ENCODE measurements at places on chromosomes 7 and 10.
A peak's percentile ranks its signal among the peaks of the same experiment; 100 is the strongest.

DNA sequence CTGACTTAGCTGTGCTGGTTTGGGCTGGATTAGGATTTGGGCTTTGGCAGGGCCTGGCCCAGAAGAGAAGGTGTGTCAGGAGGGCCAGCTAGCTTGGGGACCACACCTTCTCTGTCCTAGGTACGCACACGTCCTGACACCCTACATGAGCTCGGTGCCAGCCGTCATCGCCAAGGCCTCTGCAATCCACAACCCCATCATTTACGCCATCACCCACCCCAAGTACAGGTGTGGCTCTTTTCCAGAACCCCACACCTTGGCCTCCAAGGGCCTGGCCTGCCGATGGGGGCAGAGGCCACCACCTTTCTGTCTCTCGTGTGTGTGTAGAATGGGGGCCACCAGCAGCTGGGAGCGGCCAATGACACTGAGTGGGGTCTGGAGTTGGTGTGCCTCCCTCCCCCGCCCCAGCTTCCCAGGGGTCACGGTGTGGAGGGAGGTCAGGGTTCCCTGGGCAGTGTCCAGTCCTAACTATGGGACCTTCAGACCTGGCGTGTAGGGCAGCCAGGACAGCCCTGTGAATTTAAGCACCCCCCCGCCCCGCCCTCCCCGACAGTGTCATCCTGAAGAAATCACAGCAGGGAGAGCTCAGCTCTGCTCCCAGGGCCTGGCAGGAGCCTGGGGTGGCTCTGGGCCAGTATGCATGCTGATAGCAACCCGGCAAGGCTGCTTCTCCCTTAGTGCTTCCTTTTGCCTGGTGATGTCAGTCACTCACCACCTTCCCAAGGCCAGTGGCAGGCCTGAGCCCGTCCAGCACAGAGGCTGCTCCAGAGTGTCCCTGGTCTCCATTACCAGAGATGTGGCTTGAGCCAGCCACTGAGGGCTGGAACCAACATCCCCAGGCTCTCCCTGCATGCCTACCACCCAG, 6.9 kb upstream of the LDB3 start:
- peak; percentile 47 for DNase-seq

DNA sequence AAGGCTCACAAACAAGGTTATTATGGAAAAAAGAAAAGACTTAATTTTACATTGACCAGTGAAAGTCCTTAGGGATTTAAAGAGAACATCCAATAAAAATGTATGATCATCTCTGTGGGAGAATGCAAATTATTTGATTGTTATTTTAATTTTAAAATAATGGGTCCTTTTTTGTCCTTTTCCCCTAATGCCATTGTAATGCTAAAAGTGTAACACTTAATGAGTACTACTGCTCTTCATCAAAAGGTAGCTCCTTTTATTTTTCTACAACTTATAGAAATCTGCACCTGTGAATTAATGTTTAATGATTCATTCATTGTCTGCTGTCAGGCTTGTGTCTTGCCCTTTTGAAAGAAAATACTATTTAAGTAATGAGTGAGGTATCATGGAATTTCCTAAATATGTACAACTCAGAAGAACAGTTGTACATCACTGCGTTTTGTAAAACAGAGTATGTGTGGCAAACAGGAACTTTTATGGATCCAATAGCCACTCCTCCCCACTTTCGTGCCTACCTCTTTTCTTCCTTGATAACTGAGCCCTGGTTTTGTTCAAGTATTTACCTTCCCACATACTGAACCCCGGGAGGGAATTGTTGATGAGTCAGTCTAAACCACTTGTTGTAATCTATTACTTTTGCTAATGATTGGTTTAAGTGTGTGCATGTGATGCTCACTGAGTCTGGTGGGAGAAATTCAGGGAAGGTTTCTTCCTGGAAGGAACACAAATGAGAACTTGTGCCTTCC, 19.9 kb upstream of the TRUB1 start:
- no peak for DNase-seq

- no peak for DNase-seq
Measured at GRCh38 chr10:104066945-104067344, 18.7 kb downstream of the COL17A1 start.

DNA sequence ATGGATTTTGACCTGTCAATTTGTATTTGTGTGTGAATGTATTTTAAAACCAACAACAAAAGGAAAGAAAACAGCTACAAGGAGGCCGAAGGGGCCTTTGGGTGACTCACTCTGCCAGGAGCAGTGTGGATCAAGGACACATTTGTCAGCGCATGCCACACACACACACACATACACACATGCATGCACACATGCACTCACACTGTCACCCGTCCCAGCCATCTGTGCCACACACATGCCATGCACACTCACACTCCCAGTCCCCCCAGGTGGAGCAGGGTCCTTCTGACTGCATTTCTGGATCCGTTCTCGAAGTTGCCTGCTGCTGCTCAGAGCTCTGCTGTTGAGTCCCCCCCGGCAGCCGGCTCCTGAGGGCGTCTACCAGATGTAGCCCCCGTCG, 26.0 kb downstream of the SPOCK2 start:
- no peak for DNase-seq

GRCh38 chr10:45354261-45354660, 19.8 kb upstream of the ALOX5 start:
- DNase-seq = peak; percentile 1

GRCh38 chr10:14552015-14552414, 221.3 kb upstream of the FRMD4A start:
- no peak for DNase-seq

GRCh38 chr10:29501692-29502091, 133.1 kb downstream of the SVIL start:
- peak; percentile 66 for DNase-seq

DNA sequence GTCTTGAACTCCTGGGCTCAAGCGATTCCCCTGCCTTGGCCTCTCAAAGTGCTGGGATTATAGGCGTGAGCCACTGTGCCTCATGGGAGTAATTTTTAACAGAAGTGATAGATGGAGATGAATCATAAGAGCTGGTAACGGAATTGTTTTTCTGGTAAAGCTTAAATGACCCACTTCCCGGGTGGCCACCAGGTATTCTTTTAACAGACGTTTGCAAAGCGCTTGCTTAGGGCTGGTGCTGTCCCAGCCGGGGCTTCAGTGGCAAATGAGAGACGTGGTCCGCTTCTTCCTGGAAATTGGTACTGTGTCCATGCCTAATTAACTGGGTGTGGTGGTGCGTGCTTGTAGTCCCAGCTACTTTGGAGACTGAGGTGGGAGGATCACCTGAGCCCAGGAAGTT, 23.5 kb downstream of the CAMK1D start:
- no peak for DNase-seq

- peak; percentile 17 for DNase-seq
Measured at GRCh38 chr10:97081621-97082235, 104.0 kb downstream of the SLIT1 start.

DNA sequence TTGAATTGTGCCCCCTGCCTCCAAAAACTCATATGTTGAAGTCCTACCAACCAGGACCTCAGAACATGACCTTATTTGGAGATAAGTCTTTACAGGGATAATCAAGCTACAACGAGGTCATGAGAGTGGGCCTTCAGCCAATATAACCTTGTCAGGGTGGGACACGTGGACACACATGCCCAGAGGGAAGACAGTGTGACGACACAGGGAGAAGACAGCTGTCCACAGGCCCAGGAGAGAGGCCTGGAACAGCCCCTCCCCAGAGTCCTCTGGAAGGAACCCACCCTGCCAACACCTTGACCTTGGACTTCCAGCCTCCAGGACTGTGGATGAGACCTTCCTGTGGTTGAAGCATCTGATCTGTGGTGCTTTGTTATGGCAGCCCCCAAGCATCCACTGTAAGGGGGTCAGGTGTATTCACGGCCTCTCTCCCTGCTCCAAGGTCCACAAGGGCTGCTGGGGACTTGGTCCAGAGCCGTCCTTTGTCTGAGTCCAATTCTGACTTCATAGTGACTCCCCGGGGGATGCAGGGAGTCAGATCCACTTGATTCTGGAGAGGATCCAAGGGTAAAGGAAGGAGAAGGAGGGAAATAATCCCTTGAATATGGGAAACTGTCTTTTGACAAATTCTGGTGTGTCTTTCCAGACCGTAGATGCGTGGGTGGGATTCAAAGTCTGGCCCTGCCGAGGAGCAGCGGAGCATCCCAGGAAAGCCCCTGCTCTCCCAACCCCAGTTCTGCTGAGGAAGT, 7.0 kb downstream of the CALML3 start:
- DNase-seq = no peak
